ENCODE measurements at places on chromosomes 11 and 22.
A peak's percentile ranks its signal among the peaks of the same experiment; 100 is the strongest.

DNA sequence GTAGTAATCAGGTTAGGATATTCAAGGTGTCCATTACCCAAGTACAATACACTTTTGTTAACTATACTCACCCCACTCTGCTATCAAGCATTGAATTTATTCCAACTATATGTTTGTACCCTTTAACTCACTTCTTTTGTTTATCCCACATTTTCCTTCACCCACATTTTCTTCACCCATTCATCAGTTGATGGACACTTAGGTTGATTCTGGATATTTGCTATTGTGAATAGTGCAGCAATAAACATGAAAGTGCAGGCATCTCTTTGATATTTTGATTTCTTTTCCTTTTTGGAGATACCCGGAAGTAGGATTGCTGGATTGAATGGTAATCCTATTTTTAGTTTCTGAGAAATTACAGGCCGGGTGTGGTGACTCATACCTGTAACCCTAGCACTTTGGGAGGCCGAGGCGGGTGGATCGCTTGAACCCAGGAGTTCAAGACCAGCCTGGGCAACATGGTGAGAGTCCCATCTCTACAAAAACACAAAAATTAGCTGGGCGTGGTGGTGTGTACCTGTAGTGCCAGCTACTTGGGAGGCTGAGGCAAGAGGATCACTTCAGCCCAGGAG lies 6.5 kb downstream of the TMEM25 start:
- no peak for DNase-seq

GRCh38 chr11:12577725-12578644 lies 96.2 kb upstream of the TEAD1 start:
- peak; percentile 60 for DNase-seq

GRCh38 chr11:19903620-19904069 lies 191.0 kb downstream of the NAV2 start:
- peak; percentile 65 for DNase-seq

DNA sequence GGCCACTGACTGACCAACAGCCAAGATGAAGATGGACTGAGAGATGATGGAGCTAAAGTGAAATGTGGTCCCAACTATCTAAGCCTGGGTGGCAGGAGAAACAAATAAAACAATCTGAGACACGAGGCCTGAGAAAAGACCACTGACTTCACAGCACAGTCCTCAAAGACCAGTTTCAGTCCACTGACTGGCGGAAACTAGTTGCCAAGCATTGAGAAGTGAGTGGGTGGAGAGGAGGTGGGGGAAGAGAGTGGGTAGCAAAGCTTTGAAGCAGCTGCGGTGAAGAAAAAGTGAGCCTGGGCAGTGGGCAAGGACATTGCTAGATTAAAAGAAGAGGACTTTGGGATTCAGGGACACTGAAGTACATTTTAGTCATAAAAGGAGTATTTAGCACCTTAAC lies 1.9 kb downstream of the MS4A1 start:
- no peak for DNase-seq

DNA sequence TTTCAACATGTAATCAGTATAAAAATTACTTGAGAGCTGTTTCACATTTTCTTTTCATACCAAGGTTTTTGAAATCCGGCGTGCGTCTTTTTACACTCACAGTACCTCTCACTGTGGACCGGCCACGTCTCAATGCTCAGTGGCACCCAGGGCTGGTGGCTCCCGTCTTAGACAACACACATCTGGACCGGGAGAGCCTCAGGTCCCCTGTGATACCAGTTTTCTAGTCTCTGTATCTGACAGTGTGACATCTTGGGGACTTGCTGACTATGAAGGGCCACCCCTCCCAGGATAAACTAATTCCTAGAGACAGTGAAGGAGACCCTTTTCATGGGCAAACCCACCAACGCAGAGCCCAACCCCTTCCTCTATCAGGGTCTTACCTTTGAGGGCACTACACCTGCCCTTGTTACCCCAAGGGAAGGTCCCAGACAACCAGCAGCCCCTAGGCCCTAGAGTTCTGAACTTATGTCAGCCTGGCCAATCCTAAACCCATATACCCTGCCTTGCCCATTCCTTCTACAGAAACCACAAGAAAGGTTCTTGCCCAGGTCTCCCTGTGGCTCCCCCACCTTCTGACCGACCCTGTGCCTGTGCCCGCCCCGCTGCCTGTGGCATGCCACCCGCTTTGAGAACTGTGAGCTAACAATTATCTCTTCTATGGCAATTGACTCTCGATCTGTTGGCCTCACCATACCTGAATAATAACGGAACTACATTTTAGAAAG lies 6.1 kb upstream of the ASCL2 start:
- no peak for DNase-seq

DNA sequence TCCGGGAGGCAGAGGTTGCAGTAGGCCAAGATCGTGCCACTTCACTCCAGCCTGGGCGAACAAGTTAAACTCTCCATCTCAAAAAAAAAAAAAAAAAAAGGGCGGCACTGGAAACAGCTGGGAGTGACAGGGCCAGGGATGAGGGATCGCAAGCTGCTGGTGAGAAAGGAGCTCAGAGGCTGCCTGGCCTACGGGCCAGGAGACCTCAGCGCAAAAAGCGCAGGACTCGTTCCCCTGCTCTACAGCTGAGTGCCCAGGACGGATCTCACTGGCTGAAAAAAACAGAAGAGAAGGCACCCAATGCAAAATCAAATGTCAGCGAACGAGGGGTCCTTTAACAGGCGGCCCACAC lies 650 bp upstream of the NUP50 start:
- DNase-seq: peak; percentile 63

DNA sequence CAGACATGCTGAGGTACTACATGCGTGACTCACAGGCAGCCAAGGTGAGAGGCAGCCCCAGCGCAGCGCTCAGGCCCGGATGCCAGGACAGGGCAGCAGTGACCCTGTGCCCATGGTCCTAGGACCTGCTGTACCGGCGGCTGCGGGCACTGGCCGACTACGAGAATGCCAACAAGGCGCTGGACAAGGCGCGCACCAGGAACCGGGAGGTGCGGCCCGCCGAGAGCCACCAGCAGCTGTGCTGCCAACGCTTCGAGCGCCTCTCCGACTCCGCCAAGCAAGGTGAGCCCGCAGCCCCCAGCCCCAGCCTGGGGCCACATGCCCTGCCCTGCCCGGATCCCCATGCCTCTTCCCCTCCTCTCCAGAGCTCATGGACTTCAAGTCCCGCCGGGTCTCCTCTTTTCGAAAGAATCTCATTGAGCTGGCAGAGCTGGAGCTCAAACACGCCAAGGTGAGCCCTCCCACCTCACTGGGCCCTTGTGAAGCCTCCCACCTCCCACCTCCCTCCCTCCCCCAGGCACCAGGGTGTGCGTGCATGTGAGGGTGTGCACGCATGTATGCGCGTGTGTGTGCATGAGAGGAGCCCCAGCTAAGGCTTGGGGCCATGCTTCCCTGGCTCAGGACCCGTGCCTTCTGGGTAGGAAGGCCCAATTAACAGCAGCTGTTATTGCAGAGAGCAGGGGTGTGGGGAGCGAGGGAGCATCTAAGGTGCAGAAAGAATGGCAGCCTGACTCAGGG lies 5.3 kb downstream of the CFL1 start:
- no peak for DNase-seq

DNA sequence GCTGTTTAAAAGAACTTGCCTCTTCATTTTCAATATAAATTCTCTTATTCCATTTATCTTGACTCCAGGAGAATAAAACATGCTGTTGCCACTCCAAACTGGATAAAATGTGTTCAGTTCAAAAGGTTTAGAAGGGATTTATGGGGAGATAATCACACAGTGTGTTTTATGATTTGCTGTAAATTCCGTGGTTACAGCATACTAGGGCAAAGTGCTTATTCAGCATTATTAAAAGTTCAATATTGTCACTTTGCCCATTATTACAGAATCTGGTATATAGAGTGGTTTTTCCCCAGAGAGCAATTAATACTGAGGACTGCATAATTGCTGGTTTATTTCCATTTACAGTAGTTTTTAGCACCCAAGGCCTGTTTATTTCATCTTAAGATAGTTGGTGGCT lies 780.9 kb upstream of the RAG2 start:
- no peak for DNase-seq

- no peak for DNase-seq
Observed at GRCh38 chr11:44066732-44067141, 667 bp downstream of the ACCS start.

GRCh38 chr11:68326334-68327215 lies 14.2 kb downstream of the LRP5 start:
- DNase-seq: no peak

DNA sequence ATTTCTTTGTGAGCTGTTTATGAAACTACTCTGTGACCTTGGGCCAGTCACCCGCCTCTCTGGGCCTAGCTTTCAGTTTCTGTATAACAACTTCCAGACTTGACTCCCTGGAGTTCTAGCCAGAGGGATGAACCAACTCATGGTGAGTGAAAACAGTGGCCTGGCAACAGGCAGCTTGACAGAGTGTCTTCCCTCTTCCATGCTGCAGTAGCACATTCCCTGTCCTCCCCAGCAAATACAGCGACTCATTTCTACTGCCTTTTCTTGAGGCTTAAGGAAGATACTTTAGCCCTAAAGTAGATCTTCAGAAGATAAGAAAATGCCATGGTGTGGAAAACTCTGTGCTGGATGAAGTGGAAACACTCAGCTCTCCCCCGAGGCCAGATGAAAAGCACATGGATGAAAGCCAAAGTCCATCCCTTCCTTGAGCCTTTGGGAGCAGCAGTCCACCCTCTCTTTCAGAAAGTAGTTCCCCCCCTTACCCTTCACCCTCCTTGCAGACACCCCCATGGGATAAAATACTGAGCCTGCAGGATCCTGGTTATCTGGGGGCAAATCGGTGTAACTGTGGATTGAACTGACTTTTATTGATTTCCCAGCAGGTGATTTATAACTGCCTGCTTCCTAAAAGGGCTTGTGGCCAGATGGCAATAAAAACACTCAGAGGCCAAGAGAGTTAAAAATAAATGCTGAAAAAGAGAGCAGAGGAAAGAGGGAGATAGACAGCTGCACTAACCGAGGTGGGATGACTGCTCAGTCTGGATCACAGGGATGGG lies 24.1 kb downstream of the IRAG1 start:
- no peak for DNase-seq

- no peak for DNase-seq
Observed at GRCh38 chr11:102438311-102439062, 14.1 kb downstream of the TMEM123 start.

GRCh38 chr11:18769802-18770456 lies 21.7 kb downstream of the PTPN5 start:
- DNase-seq: no peak

DNA sequence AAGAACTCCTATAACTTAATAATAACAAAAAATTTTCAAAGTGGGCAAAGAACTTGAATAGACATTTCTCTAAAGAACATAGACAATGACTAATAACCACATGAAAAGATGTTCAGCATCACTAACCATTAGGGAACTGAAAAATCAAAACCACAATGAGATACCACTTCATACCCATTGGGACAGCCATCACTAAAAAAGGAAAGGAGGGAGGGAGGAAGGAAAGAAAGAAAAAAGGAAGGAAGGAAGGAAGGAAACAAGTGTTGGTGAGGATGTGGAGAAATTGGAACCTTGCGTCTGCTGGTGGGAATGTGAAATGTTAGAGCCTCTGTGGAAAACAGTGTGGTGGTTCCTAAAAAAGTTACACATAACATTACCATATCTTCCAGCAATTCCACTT lies 55.8 kb downstream of the MS4A13 start:
- DNase-seq: no peak

DNA sequence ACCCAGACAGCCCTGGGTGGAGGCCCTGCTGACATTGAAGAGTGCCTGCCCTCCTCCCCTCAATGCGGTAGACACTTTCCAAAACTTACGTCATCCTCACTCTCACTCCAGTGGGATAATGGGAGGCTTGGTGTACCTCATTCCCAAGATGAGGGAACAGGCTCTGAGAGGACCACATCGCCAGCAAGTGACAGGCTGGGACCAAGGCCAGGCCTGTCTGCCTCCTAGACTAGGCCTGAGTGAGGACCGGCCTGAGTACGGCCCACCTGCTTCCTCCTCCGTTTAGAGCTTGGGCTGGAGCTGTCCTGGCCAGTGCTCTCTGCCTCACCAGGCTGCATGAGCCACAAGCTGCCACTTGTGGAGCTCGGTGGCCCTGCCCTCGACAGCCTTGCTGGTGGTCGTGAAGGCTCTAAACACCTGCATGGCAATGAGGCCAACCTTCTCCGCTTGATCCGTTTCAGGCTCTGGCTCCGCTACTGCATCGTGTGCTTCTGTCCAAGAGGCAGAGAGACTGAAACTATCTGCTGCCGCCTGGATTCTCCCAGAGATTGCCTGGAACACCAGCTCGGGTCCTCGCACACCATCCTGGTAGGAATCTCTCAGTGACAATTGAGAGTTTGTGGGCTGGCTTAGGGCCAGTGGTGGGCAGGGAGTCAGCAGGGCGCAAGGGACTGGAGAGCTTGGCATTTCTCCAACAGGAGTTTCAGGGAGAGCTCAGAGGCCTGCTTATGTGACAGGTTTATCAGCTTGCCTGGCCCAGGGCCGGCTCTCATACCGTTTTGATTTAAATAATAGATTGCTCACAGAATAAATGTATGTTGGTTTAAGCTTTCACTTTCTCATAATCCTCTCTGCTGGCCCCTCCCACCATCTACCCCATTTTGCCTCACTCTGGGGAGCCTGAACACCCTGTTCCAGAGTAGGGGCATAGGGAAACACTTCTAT lies 9.4 kb downstream of the LRRC75B start:
- no peak for DNase-seq

DNA sequence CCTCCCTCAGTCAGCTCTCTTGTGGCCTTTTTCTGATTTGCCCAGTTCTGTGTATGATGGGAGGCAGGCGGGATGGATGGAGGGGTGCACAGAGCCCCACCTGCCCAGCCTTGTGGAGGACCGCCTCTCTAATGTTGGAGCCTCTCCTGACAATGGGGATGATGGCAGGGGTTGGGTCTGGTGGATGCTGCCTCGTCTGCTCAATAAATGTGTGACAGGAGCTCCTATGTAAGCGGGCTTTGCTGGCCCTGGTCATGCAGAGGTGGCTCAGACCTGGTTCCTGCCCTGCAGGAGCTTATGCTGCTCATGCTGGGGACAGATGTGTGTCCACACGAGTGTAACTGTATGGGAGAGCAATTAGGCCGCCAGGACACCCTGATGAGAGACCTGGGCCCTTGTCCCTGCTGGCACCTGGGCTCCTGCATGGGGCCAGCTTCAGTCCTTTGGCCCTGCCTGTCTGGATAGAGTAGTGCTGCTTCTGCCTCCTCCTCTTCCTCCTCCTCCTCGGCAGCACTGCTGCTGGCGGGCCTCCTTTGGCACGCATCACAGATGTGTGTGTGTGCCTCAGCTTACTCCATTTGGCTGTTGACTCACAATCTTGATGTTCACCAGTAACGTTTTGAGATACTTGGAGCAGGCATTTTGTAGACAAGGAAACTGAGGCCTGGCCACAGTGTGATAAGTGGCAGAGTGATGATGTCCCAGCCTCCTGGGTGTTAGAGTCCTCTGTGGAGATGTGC lies 131.0 kb downstream of the TBC1D22A start:
- DNase-seq: no peak

- no peak for DNase-seq
Observed at GRCh38 chr11:75797792-75798191, 17.2 kb upstream of the UVRAG start.

GRCh38 chr11:96088914-96089313 lies 165.0 kb upstream of the MTMR2 start:
- no peak for DNase-seq
